ENCODE measurements at places on chromosomes 4 and X.

DNA sequence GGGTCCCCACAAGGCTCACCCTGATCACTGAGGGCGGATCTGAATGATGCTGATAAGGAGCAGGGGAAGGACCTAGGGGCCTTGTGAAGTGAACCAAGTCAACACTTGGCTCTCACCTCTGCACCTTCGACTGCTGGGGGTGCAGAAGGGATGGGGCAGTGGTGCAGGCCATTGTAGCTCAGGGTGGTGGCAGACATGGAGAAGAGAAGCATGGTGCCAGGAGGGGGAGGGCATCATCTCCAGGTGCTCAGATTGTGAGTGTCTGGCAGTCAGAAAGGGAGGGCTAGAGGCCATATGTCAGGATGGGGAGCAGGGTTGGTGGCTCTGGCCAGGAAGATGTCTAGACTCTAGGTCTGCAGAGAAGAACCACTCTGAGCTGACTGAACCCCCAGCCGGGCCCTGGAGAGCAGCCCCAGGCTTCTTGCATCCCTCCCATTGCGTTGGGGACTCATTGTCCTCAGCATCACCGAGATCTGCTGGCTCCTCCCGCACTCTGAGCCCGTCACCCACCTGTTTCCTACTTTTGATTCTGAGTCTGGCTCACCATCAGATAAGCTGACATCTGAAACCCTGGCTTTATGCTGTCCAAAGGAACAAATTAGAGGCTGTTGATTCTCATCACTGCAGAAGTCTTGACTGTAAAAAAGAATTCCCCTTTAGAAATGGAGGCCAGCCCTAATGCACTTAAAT, 3.8 kb downstream of the APLN start:
- DNase-seq, result no peak

- no peak for DNase-seq
Observed at GRCh38 chr4:178894126-178894525, 1451.9 kb upstream of the AGA start.

- DNase-seq, result no peak
Observed at GRCh38 chr4:167897116-167897515, 195.2 kb upstream of the ANXA10 start.

GRCh38 chr4:165060938-165061337, 7.3 kb downstream of the TRIM75 start:
- no peak for DNase-seq

DNA sequence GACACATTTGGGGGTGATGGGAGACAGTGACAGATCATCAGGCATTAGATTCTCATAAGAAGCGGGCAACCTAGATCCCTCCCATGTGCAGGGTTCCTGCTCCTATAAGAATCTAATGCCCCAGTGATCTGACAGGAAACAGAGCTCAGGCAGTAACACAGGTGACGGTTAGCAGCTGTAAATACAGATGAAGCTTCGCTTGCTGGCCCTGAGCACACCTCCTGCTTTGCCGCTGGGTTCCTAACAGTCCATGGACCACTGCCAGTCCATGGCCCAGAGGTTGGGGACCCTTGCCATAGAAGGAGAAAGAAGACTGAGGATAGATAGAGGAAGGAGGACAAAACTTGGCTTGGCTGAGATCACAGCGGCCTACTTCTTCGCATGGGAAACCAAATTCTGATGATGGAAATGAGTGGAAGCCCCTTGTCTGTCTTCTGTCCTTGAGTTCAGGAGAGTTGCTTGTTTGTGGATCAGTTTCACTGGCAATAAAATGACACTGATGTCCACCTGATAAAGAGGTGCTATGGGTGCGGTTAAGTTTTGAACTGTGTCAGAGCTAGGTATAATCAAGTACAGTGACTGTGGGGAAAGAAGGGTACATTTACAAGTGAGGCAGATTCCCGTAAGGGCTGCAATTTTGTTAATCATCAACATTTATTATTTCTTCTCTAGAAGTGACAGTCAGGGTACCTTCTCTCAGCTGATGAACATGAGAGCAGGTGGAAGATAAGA, 1.7 kb upstream of the TIFA start:
- no peak for DNase-seq

DNA sequence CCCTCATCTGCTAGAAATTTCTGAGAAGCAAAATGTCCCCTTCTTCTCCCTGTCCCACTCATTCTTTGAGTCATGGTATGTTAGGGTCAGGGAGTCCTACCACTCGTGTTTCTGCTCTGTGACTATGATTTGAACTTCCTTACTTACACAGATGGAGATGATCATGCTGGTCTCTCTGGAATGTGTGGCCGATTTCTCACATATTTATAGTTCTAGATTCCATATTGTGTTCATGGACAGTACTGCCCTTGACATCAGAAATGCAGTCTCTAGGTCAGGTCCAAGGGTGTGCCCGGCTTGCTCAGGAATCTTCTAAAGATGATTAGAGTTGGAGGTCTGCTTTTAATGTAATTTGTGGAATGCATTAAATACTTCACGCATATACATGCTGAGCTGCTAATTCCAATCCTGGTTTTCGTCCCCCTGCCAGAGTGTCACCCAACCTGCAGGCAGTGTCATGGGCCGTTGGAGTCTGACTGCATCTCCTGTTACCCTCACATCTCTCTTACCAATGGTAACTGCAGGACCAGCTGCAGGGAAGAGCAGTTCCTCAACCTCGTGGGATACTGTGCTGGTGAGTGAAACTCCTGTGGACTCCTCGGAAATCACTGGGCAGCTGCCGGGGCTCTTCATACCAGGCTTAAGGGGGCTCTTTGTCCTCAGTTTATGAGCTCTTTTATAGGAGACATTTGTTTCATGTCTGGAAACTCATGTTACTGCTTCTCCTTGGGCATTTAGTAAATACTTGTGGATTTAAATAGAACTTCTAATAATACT, 214.1 kb upstream of the ANXA3 start:
- DNase-seq, result no peak

GRCh38 chr4:184190711-184191110, 27.0 kb downstream of the ENPP6 start:
- DNase-seq, result no peak

- DNase-seq, result no peak
Observed at GRCh38 chr4:2694691-2695090, 61.4 kb downstream of the TNIP2 start.

DNA sequence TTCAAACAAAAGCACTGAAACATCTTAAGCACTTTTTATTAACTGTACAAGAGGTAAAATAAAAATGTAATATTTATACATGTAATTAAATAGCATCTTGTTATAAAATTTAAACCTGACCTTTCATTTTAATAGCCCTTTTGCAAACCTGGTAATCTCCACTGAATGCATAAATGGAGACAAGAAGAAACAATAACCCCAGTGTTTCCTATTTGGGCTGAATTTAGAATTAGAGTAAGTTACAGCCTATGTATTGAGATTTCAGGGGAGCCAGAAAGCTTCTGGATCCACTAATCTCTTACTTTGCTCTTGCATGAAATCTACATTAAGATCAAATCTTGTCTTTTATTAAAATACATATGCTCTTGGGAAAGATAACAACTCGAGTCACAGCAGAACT, 261.8 kb downstream of the ADGRL3 start:
- DNase-seq, result no peak

DNA sequence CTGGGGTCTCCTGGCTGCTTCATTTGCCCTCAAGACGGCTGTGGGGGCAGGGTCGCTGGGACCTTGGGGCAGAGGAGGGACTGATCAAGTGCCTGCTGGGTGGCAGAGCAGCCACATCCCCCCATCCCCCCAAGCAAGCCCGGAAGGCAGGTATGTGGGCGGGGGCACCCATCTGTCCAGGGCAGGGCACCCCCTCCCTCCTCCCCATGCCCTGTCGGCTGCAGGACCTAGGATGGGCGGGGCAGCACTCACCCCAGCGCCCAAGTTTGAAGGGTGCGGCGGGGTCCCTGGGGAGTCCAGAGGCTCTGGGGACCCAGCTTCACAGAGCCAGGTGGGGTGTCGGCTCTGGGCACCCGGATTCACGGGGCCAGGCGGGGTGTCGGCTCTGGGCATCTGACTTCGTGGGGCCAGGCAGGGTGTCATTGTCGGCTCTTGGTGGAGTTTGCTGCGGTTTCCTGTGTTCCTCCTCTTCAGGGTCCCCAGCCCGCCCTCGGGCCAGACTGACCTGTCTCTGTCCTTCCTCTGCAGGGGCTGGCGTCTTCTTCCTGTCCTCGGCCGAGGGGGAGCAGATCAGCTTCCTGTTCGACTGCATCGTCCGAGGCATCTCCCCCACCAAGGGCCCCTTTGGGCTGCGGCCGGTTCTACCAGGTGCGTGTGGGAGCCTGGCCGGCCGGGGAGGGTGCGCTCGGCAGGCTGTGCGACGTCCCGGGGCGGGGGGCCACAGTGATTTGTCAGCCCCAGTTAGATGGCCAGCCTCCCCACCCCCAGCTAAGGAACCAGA, 22.1 kb downstream of the DOK7 start:
- no peak for DNase-seq

DNA sequence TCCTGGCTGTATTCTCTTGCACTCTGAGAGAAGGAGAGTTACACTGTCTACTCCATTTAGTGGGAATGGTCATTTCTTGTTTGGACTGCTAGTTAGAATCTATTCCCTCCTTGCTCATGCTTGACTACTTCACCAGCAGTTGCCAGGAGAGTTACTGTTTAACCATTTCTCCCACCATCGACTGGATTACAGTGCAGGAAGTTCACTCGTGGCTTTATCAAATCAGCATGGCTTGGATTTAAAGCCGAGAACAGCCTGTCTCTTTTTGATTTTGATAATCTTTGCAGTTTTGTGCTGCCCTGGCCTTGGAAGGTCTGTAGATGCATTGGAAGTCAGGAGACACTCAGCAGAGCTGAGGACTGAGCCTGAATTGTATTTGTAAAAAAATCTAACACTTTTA, 3.2 kb downstream of the GBA3 start:
- DNase-seq, result no peak

GRCh38 chr4:108270466-108271450, 102.0 kb upstream of the LEF1 start:
- no peak for DNase-seq

DNA sequence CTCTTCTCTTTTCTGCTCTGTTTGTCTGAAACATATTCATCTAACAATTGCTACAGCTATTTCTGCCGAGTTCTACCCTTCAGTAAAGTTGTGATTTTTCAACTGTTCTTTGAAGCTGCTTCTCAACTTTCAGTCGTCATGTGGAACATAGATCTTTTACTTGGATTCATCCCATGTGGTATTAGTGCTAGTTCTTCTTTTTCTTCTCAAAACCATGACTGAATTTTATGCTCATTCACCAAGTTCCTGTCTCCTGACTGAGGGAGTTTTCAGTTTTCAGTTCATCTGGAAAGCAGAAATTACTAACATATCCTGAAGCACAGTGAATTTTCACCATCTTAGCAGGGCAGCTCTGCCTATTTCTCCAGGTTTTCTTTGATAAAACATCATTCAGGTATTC, 12.1 kb downstream of the ACSL4 start:
- no peak for DNase-seq

GRCh38 chr4:123043793-123044425, 121.5 kb upstream of the NUDT6 start:
- no peak for DNase-seq

GRCh38 chr4:77701121-77701520, 95.5 kb downstream of the CXCL13 start:
- no peak for DNase-seq

- no peak for DNase-seq
Observed at GRCh38 chr4:2935762-2936743, 27.2 kb downstream of the NOP14 start.

- DNase-seq, result no peak
Observed at GRCh38 chrX:13547671-13548070, 21.7 kb upstream of the EGFL6 start.

GRCh38 chrX:31136144-31136611, 64.3 kb upstream of the FTHL17 start:
- no peak for DNase-seq

- DNase-seq, result no peak
Observed at GRCh38 chrX:1400742-1401471, 9.0 kb upstream of the SLC25A6 start.

DNA sequence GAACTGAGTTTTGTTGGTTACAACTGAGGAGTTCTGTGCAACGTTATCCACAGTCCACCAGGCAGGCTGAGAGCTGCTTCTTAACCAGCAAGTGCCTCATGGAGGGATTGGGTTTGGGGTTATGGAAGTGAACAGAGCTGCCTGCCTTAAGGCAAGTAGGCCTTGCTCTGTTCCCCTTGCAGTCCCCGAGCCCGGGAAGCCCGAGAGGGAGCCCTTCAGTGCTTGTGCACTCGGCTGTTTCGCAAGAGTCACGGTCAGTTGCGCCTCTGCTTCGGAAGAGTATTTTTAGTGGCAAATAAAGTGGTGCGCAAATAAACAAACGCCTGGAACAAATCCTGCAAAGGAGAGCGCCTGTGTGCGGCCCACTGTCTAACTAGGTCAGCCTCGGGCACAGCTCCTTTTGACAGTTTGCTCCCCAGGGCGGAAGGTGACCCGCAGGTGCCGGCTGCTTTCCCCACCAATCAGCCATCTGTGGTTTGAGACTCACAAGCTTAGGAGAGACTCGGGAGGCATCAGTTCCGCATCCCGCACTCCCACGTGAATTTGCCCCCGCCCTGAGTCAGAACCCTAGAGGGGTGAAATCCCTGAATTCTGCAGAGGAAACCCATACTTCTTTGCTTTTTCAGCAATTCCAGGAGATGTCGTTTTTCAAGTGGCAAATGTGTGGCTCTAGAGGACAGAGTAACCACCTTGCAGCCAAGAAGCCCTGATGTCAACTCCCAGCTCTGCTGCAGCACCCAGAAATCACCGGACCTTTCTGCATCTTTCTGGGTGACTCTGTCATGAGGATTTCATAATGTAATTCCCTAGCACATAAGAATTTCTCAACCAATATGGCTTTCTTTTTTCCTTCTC, 56.8 kb downstream of the LGI2 start:
- DNase-seq, result no peak

- no peak for DNase-seq
Observed at GRCh38 chr4:107826421-107826980, 1.8 kb downstream of the SGMS2 start.

GRCh38 chr4:135434936-135435335, 1233.3 kb upstream of the PABPC4L start:
- no peak for DNase-seq

- no peak for DNase-seq
Observed at GRCh38 chr4:109699553-109700225, 3.6 kb downstream of the CASP6 start.

DNA sequence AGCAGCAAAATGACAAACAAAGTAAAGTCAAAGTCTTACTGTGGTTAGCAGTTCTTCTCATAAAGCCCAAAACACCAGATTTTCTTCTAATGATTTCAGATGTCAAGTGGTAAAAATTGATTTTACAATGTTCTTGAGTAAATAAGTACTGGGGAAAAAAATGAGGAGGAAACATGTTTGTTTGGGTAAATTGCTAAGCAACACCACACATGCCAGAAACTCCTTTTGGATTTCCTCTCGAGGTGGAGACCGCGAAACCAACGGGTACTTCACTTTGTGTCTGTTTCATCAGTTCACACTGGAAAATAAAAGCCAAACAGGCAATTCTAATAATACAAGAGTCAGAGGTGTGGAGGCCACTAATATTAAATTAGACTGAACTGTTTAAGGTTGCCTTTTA, 4.6 kb upstream of the PKD2 start:
- peak; percentile 4 for DNase-seq

- no peak for DNase-seq
Observed at GRCh38 chr4:173547889-173548288, 17.9 kb upstream of the HAND2 start.
